ENCODE measurements at places on chromosomes 1 and 21.

DNA sequence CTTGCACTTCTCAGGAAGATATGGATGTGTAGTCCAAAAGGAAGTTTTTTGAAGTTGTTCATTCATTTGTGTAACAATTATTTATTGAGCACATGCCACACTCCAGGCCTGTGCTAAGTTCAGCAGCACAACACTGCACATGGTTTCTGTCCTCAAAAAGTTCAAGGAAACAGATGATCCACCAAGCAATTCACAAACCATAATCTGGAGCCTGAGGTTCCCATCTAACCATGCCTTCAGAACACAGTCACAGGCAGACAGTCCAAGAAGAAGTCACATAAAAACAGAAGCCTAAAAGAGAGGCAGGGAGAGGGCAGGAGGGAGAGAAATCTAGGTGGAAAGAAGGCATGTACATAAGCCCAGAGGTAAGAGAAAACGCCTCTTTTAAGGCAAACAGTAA lies 1.9 kb downstream of the CD48 start:
- DNase-seq = no peak

DNA sequence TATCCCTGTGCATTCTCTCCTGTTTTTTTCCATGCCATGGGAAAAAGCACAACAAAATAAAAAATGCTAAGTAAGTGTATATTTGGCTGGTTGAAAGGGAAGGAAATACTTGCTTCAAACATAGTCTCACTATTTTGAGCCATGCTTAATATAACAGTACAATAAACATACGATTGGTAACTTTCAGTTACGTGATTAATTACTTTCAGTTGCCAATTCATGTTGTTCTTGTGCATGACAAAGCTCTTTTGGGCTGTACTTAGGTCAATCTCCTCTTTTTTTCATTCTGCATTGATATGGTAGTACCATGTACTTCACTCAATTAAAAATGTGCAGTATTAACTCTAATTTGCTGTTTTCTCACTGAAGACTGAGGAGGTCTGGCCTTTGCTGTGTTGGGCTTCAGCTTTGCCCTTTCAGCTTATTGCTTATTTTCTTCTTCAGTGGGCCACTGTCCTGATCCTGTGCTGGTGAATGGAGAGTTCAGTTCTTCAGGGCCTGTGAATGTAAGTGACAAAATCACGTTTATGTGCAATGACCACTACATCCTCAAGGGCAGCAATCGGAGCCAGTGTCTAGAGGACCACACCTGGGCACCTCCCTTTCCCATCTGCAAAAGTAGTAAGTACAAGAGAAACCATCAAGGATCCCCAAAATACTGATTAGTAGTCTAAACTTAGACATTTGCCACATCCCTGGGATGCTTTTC lies 2.7 kb downstream of the C4BPB start:
- DNase-seq = no peak

- DNase-seq = no peak
Observed at GRCh38 chr1:29711582-29712283, 475.4 kb downstream of the PTPRU start.

- no peak for DNase-seq
Observed at GRCh38 chr1:59691261-59691660, 123.5 kb upstream of the HOOK1 start.

Measured in activated CD8-positive, alpha-beta memory T cell treated with anti-CD3 and anti-CD28 coated beads for 1 hour (primary cell).